ENCODE measurements at places on chromosomes 1 and 21. TPM values are rescaled to one million over a fixed set of nuclear protein-coding genes. Genes with fewer than 3 reads are reported as not detected.
A peak's percentile ranks its signal among the peaks of the same experiment; 100 is the strongest.

GRCh38 chr21:17045214-17045853 lies 467.5 kb upstream of the CXADR start:
- no peak for DNase-seq
- no peak overlapping the region for H3K4me3 ChIP-seq
- no peak overlapping the region for H3K27ac ChIP-seq
- no peaks in the 10 kb centered on the region for H3K27me3 ChIP-seq
- no peaks in the 10 kb centered on the region for H3K36me3 ChIP-seq

GRCh38 chr1:15802234-15802965 lies 5.0 kb downstream of the UQCRHL start:
- peaks cover 36% of the 10 kb centered on the region for H3K36me3 ChIP-seq
- no peak overlapping the region for H3K27ac ChIP-seq
- DNase-seq: no peak
- peaks cover 45% of the 10 kb centered on the region for H3K4me1 ChIP-seq
- no peak overlapping the region for H3K4me3 ChIP-seq

- H3K4me1 ChIP-seq: peaks cover 30% of the 10 kb centered on the region
- H3K27me3 ChIP-seq: no peaks in the 10 kb centered on the region
- H3K27ac ChIP-seq: peak within 1 kb of the TSS; percentile 97
- peak within 1 kb of the TSS; percentile 93 for H3K4me3 ChIP-seq
Measured at GRCh38 chr1:163321311-163322305, at the start of gene NUF2. Gene NUF2, plus strand, starts transcription at chr1:163321954. Its CDS starts 4,098 bp downstream, at chr1:163326052.

GRCh38 chr1:15345705-15346345 lies 63.9 kb upstream of the EFHD2 start:
- no peak overlapping the region for H3K4me3 ChIP-seq
- no peak for DNase-seq
- H3K4me1 ChIP-seq: peaks cover 25% of the 10 kb centered on the region
- H3K27ac ChIP-seq: no peak overlapping the region
- H3K36me3 ChIP-seq: no peaks in the 10 kb centered on the region

- no peaks in the 10 kb centered on the region for H3K27me3 ChIP-seq
- no peaks in the 10 kb centered on the region for H3K36me3 ChIP-seq
- H3K4me3 ChIP-seq: no peak overlapping the region
- no peak for DNase-seq
Measured at GRCh38 chr1:183583466-183583865, 6.8 kb downstream of the NCF2 start.

DNA sequence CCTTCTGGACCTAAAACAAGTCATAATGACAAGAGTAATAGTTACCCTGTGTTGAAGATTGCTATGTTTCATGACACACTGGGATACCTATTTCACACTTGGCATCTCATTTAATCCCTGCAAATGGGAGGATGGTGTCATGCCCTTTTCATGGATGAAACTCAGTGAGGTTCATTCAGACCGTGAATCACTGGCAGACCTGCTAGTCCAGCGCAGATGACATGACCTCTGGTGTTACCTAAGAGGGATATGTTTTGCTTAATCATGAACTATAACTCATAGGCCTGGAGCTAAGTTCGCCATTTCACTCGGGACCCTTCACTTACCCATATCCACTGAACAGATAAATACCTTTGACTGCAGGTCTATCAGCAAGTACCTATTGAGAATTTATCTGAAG lies 286.6 kb upstream of the FMN2 start:
- H3K4me1 ChIP-seq: no peaks in the 10 kb centered on the region
- no peak overlapping the region for H3K4me3 ChIP-seq
- no peak for DNase-seq
- H3K36me3 ChIP-seq: no peaks in the 10 kb centered on the region
- H3K27ac ChIP-seq: no peak overlapping the region

GRCh38 chr1:231420959-231421545 lies 1.0 kb downstream of the EGLN1 start:
- H3K4me1 ChIP-seq: peaks cover 25% of the 10 kb centered on the region
- H3K36me3 ChIP-seq: peaks cover 52% of the 10 kb centered on the region
- peak overlapping the region; percentile 64 for H3K27ac ChIP-seq

DNA sequence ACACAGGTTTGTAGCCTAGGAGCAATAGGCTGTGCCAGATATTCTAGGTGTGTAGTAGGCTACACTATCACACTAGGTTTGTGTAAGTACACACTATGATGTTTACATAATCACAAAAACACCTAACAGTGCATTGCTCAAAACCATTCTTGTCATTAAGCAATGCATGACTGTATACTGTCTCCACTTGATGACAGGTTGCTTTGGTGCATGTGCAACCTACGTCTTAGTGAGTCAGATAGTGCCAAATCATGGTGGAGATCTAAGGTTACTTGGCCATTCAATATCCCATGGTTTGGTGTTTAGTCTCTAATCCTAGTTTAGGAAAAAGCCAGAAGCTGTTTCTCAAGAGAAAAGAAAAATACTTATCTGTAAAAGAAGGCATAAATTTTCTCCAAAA lies 181.1 kb downstream of the KCNK2 start:
- no peaks in the 10 kb centered on the region for H3K4me1 ChIP-seq
- no peaks in the 10 kb centered on the region for H3K36me3 ChIP-seq
- no peak for DNase-seq

- no peak for DNase-seq
- H3K27ac ChIP-seq: no peak overlapping the region
- no peak overlapping the region for H3K4me3 ChIP-seq
- H3K4me1 ChIP-seq: no peaks in the 10 kb centered on the region
Measured at GRCh38 chr1:92989253-92989652, 28.0 kb upstream of the DIPK1A start.

DNA sequence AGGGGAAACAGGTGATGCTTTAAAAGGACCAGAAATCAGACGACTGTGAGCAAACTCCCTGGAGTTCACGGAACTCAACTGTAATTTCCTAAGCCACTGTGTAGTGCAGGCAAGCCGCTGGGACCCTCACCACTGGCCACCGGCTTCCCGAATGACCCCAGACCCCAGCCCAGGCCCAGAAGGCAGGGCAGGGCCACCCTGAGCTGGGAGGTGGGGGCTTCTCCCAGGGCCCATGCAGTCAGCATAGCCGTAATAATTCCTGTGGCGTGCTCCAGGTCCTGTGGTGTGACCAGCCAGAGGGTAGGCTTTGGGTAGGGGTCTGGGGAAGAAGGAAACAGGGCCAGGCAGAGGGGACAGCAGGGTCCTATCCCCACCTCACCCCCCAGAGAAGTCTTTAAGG lies 3.5 kb upstream of the ARF1 start:
- no peak overlapping the region for H3K27ac ChIP-seq
- DNase-seq: no peak
- H3K4me1 ChIP-seq: peaks cover 11% of the 10 kb centered on the region

NFASC gene
- not detected for total RNA-seq

Measured in Calu3 (cell line).